ENCODE measurements at places on chromosomes 5 and 9.

- DNase-seq = no peak
Observed at GRCh38 chr5:149749481-149750365, 19.6 kb downstream of the PPARGC1B start.

GRCh38 chr5:145969714-145970092, 33.3 kb downstream of the SH3RF2 start:
- no peak for DNase-seq

GRCh38 chr5:158922263-158922592, 177.5 kb downstream of the EBF1 start:
- no peak for DNase-seq

- no peak for DNase-seq
Observed at GRCh38 chr9:69121155-69122081, 52.7 kb upstream of the TJP2 start.

DNA sequence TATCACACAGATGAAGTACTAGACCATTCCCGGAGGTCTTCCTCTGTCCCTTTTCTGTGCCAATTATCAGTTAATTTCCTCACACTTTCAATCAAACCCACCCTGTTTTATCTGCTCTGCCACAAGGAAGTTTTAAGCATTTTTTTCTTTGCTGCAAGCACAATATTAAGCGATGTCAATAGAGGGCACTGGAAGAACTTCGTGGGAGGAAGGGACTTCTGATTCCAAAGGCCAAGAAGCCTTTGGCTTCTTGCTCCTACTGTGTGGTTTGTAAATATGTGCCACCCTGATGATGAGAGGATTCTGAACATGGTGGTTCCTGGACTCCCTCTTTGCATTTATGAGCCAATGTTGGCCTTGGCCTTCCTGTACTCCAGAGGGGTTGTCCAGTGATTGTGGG, 1712.5 kb upstream of the C9orf72 start:
- DNase-seq = no peak

DNA sequence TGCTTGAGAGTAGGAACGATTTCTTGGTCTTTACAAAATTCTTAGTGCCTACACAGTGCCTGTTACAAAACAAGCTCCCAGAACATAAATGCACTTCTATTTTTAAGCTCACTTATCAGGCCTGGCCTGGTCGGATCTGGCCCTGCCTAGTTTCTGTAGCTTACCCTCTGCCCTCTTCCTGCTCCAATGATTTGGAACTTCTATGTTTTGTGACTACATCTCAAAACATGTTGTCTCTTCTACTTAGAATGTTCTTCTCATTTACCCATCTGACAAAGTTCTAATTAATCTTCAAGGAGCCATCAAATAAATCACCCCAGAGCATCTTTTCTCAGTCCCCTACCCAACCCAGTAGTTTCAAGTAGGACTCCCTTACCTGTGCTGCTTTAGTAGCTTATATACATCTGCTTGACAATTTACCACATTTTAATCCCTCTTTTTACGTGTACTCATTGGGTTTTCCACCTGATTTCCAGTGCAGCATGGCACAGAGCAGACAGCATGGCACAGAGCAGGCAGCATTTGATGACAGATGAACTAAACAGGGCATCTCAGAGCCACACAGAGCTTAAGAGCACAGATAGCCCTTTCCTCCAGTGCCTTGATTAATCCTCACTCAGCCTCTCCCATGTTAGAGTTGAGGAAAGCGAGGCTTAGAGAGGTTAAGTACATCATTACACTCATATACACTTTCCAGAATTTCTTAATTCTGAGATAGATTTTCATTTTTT, 171.9 kb downstream of the MAPKAP1 start:
- no peak for DNase-seq

DNA sequence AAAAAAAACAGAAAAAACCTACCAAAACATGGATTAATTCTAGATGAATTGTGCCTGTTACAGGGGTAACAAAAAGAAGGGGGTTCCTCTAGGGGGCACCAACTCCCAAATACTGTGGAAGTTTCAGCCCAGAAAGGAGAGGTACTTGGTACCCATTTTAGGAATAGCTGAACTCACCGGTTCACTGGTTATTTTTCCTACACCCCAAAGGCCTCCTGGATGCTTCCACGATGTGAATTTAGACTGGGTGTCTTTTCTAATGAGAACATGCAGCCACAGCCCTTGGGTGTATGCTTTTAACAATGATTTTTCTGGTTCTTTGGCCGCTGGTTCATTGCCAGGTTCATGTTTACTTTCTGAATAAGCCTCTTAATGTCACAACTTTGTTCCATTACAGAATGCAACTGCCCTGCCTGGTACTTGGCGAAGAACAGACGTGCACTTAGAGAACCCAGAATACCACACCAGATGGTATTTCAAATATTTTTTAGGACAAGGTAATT, 46.7 kb downstream of the GARNL3 start:
- no peak for DNase-seq

GRCh38 chr5:55363856-55364255, 56.1 kb downstream of the MTREX start:
- DNase-seq = no peak

DNA sequence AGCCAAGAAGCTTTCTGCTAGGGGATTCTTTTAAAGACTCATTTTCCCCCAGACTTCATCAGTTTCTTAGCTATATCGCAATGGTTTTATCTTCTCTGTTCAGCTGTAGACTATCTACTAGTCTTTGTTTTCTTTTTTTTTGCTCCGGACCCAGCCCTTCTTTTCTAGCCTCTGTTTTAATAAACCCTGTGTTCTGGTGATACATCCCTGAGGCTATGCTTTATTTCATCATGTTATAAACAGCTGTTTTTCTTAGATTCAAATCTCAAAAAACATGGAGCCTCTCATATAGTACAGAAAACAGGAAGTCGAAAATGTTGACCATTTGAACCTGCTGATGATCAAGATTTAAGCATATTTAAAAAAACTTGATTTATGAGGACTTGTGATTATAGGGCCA, 37.8 kb downstream of the SCGB3A1 start:
- no peak for DNase-seq

DNA sequence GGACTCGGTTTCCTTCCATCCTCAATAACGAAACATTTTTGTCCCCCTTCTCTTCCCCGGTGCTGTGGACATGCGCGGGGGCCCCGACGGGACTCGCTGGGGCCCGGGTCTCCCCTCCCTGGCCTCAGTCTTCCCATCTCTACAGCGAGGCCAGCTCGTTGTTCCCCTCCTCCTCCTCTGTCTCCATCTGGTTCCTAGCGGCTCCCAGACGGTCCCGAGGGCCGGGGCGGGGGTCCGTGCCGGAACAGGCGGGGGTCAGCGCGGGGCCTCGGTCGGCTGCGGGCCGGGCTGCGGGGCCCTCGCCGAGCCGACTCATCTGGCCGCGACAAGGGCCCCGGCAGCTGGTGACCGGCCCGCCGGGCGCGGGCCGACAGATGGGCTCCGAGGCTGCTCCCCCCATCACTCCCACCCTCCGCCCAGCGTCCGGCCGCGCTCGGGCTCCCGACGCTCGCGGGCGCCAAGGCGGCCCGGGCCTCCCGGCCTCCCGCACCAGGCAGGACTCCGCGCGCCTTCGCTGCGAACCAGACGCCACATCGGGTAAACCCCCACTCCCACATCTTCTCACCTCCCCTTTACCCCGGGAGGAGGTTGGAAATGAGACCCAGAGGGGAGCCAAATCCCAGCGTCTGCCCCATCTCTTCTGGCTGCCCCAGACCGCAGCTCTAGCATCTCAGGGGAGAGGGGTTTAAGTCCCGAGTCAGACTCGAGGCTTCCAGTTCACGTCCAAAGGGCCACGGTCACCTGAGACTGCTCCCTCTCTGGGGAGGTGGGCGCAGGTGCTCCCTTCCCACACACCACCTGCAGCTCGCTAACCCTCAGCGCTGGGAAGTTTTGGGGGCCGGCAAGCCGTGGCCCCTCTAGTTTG, 8.1 kb downstream of the BARHL1 start:
- DNase-seq = no peak
